ENCODE measurements at places on chromosomes 7 and 10. TPM values are rescaled to one million over a fixed set of nuclear protein-coding genes. Genes with fewer than 3 reads are reported as not detected.

- DNase-seq: no peak
Measured at GRCh38 chr10:51090190-51090589, 15.9 kb downstream of the PRKG1 start.

GRCh38 chr7:123198668-123199652, 809 bp downstream of the SLC13A1 start:
- DNase-seq: peak; percentile 38

FGFBP3 gene
- 0.72 TPM for total RNA-seq

DNA sequence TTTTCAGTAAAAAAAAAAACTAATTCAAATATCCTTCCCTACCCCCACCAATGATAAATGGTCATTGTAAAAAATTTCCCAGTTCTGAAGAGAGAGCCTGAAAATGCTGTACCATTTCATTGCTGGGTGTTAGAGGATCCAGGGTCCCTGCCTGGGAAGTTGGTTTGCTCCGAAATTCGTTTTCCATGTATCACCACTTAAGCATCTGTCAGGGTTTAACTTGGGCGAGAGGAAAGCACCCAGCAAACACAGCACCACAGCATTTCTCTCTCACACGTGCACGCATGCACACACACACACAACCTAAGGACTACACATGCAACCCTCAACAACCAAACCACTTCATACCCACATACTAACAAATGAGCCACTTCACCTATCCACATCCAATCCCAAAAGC, 42.1 kb upstream of the EMX2 start:
- no peak for DNase-seq

DNA sequence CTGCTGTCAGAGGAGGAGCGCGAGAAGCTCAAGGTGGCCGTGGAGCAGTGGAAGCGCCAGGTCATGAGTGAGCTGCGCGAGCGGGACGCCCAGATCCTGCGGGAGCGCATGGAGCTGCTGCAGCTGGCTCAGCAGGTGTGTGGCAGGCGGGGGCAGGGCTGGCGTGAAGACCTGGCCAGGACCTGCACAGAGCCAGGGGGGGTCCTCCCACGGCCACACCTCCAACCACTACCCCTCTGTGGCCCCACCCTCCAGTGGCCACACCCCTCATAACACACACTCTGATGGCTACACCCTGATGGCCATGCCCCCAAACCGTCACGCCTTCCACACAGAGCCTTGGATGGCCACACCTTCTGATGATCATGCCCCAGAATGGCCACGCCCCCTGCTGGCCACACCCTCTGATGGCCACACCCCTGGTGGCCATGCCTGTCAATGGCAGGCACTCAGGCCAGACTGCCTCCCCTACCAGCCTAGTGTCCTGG, 23.4 kb upstream of the DPYSL4 start:
- DNase-seq: peak; percentile 20

DNA sequence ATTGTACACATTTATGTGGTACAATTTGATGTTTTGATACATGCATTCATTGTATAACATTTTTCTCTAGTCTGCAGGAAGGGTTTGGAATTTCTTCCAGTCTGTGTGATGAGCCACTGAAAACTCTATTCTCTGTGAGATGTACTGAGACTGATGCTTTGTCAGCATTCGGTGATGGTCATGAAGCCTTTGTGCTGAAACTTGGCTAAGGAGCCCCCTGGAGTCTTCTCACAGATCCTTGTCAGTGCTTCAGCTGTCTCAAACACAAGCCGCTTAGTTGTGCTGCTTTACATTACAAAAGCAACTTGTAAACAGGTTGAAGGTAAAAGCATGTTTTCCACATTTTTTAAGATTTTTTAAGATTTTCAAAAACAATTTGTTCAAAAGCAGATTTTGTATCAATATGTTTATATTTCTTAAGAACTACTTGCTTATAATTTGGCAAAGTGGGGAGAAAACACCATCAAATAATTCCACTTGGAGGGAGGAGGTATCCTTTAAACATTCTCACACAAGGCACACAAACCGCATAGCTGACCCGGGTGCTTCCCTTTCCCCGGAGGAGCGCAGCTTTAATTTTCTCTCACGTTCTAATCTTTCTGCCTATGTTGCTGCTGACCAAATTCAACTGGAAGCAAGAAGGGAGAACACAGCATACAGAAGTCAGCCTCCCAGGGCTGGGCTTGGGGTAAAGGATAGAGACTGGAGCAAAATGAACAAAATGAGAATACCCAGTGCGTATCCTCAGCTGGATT, 249.8 kb upstream of the VSTM2A start:
- no peak for DNase-seq

CXCL12 gene
- total RNA-seq: 74.3 TPM

HMX2 gene
- total RNA-seq: 0.69 TPM

AKR1E2 gene
- 15.2 TPM for total RNA-seq

WASHC2C gene
- 42.9 TPM for total RNA-seq

DNA sequence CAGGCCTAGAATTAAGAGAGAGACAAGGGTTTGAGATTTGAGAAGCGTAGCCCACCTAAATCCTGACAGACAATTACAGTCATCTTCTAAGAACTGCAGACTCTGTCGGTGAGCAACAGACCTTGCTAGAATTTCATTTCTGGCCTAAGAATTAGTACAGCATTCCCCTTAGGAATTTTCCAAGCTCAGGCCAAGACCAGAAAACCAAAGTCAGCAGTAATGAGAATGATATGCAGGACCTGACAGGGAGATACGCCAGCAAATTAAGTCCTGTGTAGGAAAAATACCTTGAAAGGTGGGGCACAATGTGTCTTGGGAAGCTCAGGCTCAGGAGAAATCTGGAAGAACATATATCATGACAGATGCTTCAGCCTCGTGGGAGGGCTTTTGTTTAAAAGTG, 52.7 kb upstream of the HERPUD2 start:
- DNase-seq: no peak

- no peak for DNase-seq
Measured at GRCh38 chr7:2022737-2023250, 210.0 kb downstream of the MAD1L1 start.

DNA sequence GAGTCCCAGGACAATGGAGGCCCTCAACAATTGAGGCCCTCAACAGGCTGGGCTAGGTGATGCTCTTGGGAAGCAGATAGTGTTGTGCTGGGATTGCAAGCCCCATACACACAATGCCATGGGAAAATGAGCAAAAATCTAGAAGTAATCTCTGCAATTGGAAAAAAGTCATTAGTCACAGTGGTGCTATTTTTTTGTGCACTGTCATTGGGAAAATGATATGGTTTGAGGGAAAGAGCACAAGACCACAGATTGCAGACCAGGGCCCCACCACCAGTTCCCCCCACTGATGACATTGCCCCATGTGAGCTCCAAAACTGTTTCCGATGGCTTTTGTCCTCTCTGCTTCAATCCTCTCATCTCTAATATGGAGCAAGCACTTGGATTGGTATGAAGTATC, 1.9 kb downstream of the KCTD7 start:
- DNase-seq: no peak

Measured in mucosa of gallbladder (tissue), 1 donor.